Spinal cord (tissue), 10 donors: ENCODE measurements at places on chromosomes 2 and 18. TPM values are rescaled to one million over a fixed set of nuclear protein-coding genes. Genes with fewer than 3 reads are reported as not detected.

RPL31 gene
- 690 TPM for total RNA-seq

SCYGR8 gene
- not detected for total RNA-seq

KCNK3 gene
- 6.2 TPM for total RNA-seq

GRCh38 chr2:17353263-17353662 lies 165.0 kb downstream of the RAD51AP2 start:
- no peak for DNase-seq

DNA sequence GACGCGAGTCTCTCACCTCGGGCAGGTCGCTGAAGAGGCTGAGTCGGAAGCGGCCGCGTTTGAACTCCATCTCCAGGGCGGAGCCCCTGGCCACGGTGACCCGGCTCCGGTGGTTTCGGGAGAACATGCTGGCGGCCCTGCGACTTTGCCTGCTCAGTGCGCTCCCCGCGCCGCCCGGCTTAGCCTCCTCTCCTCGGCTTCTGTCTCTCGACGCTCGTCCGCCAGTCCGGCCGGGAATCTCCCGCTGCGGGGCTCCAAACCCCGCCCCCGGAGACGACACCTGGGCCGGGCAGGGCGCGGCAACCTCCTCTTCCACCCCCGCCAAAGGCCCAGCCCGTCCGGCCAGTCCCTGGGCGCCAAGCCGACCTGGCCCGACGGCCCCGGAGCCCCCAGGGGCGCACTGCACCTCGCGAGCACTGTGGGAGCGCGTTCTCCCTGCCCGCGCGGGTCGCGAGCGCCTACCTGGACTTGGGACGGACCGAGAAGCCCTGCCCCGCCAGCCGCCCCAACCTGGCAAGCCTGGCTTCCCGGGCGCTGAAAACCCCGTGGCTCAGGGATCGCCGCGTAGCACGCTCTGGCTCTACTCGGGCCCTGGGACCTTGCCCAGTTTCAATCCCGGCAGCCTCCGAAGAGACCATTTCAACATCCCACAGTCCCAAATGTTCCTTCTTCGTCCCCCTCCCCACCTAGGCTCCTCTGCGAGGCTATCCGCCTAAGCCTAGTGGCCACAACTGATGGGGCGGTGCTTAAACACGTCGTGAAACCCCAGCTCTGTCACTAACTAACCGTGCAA lies at the start of gene RTKN:
Gene RTKN (minus strand): TSS at position 248 of the 793 bp plus-strand sequence. CDS start 121 bp downstream, at position 127.
- no peak for DNase-seq

GRCh38 chr18:63192885-63193349 lies 126.7 kb downstream of the BCL2 start:
- no peak for DNase-seq
